GM20000 (cell line): ENCODE measurements at places on chromosomes 2 and 18.

GRCh38 chr2:130336150-130336876, 6.4 kb upstream of the IMP4 start:
- DNase-seq, result no peak

DNA sequence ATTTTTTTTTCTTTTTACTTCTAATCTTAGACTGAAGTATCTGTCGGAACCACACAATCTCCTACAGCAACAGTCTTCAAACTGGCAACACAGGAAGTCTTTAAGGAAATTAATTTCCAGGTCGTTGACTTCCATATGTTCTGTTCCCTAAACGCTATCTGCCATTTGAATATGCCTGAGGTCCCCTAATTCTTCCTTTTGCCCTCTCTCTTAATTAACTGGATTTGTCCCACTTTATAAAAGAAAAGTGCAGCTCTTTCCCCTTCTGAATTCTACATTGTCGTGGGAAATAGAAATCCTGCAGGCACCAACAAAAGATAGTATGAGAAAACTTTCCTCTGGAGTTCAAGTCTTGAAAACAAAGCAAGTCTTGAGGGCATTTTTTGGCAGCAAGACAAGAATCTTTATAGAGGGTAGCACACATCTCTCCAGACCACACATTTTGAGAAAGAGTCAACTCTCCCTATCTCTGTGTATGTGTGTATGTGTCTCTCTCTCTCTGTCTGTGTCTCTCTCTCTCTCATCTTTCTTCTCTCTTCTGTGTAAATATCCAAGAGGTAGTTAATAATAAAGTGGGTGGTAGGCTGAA, 879.8 kb downstream of the SOCS6 start:
- DNase-seq, result no peak

- DNase-seq, result peak; percentile 42
Measured at GRCh38 chr2:48415836-48416515, 114.0 kb upstream of the STON1 start.

DNA sequence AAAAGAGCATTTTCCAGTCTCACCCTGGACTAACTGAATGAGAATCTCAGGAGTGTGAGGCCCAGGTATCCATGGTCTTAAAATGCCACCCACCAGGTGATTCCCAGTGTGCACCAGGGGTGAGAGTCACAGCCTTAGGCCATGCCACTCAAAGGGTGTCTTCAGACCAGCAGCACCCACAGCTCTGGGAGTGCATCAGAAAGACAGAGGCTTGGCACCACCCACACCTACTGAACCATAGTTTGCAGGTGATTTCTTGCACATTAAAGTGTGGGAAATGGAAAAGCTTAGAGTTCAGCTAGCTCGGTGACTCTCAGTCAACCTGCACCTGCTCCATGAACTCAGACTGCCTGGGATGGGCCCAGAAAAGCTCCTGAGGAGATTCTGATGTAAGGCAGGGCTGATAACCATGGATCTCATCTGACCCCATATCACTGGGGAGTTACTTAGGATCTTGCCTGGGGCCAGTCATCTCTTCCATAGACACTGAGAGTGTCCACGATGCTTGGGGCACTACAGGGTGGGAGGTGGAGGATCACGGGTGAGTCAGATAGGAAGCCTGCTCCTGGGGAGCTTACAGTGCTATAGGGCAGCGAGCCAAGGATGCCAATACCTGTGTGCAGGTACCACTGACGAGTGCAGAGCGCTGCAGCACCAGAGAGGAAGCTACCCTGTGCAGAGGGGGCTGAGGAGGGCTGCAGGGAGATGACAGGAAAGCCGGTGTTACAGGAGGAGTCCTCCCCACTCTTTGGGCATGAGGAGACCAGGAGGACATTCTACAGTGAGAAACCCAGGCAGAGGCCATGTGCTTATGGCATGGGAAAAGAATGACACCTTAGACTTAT, 4.6 kb downstream of the IL37 start:
- no peak for DNase-seq

- no peak for DNase-seq
Measured at GRCh38 chr2:96838345-96839292, 5.2 kb downstream of the ANKRD23 start.

DNA sequence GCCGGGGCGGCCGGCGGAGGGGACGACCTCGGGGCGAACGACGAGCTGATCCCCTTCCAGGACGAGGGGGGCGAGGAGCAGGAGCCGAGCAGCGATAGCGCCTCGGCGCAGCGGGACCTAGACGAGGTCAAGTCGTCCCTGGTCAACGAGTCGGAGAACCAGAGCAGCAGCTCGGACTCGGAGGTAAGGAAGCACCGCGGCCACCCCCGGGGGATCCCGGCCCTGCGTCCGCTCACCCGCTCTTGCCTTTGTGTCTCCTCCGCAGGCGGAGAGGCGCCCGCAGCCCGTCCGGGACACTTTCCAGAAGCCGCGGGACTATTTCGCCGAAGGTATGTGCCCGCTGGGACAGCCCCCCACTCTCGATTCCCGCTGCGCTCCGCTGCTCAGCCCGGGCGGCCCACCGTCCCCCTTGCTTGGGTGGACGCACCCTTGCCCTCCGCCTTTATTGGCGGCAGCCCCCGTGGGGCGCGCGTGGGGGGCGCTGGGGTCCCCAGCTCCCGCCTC, 611 bp downstream of the TCF7L1 start:
- DNase-seq, result peak; percentile 78

- no peak for DNase-seq
Measured at GRCh38 chr2:190713471-190713870, 64.6 kb downstream of the NAB1 start.

- no peak for DNase-seq
Measured at GRCh38 chr2:23207871-23208270, 177.1 kb upstream of the KLHL29 start.

GRCh38 chr2:150280231-150280630, 207.2 kb downstream of the RND3 start:
- DNase-seq, result no peak

DNA sequence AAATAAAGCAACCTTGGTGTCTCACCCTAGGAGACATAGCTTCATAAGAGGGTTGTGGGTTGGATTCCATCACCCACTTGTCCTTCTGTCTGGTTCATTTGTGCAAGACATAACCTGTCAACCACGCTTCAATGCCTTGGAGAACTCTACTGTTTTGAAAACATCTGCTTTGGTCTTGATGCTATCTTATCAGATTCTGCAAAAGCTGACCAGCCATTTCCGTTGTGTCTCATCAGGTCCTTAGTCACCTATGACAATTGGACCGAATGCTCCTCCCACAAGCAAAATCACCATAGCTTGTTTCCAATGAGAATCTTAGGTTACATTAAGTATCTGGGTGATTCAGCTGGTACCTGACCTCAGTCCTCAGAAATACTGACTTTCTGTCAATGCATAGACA, 35.4 kb downstream of the STAT4 start:
- no peak for DNase-seq

- no peak for DNase-seq
Measured at GRCh38 chr2:10094271-10094814, 14.1 kb upstream of the CYS1 start.

- DNase-seq, result no peak
Measured at GRCh38 chr2:84152462-84152861, 306.6 kb downstream of the SUCLG1 start.

DNA sequence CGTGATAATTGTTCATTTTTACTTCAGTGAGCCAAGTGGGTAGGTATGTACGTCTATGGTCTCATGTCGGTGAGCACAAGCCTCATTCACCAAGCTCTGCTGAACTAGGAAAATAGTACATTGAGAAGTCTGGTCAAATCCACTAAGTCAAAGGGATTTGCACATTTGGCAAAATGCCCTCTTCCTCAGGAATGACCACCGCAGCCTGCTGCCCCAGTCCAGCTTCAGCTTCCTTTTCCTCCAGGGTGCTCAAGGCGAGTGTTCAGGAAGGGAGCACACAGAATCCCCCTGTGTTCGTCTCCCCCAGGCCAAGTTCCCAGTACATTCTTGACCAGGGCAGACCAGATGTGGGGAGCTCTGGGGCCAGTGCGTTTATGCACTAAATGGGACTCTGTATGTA, 23.0 kb downstream of the TCF7L1 start:
- DNase-seq, result no peak

GRCh38 chr18:48913775-48914174, 37.0 kb downstream of the SMAD7 start:
- no peak for DNase-seq

GRCh38 chr18:4017480-4017879, 437.6 kb downstream of the DLGAP1 start:
- DNase-seq, result peak; percentile 29

DNA sequence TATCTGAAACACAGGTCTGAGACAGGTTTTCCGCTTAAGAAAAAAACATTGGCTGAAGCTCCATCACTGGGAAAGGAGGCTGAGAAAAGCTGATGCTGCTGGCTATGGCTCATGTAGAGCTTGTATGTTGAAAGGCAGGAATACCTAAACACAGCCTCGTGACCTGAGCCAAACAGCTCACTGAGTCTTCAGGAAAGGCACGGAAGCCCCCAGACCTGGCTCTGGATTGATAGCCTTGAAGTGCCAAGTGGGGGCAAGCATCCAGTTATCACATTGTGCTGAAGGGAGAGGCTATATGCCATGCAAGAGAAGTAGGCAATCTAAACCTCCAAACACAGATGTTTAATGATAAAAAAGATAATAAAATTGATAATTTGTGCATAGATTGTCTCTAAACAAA, 21.9 kb downstream of the CYTIP start:
- DNase-seq, result no peak

- no peak for DNase-seq
Measured at GRCh38 chr2:10084223-10084865, 4.1 kb upstream of the CYS1 start.

DNA sequence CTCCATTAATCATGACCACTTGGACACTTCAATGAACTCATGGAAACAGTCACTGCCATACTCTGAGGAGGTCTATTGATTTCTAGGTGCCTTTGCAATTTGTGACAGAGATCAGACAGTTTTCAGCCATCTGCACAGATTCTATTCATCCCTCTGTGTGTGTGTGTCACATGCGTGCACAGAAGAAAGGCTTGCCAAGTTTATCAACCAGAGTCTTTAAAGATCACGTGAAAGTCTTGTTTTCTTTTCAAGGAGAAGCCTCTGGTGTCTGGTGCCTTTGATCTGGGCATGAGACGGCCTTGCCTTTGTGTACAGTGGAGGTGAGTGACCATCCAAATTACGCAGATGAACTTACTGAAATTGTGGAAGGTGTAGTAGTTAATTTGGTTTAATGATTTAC, 164.2 kb downstream of the VAPA start:
- DNase-seq, result no peak

DNA sequence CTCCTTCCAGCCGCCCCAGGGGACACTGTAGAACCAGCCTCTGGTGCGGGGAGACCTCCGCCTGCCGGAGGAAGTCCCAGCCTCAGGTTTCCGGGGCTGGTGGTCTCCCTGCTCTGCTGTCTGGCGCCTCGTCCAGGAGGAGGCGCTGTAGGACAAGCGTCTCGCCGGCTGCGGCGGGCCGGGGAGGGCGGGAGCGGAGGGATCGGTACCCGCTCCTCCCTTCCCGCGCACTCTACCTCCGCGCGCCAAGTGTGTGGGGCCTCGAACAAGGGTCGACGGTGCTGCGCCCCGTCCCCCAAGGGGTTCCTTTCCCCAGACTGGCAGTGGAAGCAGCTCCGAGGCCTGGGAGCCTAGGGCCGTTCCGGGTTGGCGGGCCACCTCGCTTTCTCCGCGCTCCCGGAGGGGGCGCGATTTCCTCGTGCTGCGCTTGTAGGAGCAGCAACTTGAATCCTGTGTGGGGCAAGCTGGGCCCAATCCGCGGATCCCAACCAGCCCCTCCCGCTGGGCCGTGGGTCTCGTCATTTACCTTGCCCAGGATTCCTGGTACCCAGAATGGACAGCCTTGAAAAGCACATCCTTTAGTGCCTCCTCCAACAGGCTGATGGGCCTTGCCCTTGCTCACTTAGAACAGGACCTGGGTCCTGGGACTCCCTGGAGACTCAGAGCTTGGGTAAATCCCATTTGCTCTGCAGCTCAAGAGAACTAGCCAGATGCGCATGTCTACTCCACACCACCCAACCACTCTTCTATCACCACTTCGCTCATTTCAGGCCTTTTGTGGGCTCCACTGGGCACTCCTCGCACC, 10.6 kb upstream of the HOXD4 start:
- peak; percentile 94 for DNase-seq
